ENCODE measurements at places on chromosomes 2 and 18.

GRCh38 chr2:83069724-83070123 is 1389.4 kb downstream of the SUCLG1 start:
- no peak for DNase-seq

DNA sequence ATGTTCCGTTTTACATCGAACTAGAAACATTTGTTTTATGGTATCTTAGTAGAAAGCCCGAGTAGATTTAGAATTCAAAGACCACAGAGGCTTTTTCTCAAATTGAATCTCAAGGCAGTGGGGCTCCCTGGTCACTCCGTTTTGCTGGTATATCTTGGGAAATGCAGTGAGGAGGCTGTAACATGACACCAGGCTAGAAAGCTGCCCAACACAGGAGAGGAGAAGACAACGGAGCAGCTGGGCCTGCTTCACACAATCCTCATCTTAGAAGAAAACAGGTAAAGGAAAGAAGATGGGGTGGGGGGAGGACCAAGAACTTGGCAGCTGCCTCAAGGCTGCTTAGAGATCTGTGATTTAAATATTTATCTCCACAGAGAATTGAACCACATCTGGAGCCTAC is 38.3 kb upstream of the EPB41L3 start:
- DNase-seq, result no peak

DNA sequence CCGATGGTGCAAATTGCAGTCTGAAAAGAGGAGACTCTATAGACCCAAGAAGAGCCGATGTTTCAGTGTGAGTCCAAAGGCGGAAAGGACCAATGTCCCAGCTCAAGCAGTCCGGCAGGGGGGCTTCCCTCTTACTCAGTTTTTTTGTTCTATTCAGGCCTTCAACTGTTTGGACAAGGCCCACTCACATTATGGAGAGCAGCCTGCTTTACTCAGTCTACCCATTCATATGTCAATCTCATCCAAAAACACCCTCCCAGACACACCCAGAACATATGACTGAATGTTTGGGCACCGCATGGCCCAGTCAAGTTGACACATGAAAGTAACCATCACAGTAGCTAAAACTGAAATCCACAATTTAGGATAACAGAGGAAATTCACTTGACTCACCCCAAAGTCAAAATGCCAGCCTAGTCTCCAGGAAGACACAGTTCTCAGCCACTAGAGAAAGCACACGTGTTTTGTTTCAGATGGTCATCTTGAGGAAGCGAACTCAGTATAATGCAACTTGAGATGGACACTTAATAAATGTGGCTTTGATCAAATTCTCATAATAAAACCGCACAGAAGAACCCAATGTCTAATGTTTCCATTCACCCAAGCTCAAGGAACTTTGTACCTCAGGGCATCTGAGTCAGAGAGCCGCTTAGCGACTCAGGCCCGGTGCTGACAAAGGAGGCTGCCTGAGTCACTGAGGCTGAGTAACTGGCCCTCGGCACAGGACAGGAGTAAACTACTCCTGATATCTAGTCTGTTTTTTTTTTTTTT is 2.4 kb downstream of the FHL2 start:
- DNase-seq, result no peak

DNA sequence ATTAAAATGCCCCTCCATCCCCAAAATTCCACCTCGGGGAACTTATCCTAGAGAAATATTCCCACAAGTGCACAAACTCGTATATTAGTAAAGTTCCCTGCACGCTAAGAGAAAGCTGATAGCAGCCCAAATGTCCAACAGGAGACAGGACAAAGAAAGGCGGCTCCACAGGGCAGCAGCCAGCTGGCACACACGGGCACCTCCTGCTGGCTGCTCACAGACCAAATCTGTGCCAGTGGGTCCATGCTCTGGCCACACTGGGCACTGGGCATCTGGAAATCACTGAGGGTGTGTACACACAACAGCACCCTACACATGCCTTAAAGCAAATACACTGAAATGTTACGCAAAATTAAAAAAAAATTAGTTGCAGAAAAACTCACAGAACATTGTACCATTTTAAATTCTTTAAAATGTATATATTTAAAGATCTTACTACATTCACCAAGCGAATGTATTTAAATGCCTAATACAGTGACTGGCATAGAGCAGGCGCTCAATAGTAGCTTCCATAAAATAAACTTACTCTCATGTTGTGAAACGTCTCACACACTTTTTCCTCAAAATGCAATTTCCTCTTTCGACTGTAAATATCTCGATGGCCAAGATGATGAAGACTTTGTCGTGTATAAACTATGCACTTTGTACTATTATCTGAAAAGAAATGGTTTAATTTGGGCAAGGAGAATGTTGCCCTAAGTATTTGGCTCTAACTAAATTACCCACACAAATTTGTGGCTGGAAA is 19.4 kb downstream of the ZNF516 start:
- DNase-seq, result peak; percentile 64

- no peak for DNase-seq
Observed at GRCh38 chr2:77831898-77832297, 309.7 kb upstream of the LRRTM4 start.

DNA sequence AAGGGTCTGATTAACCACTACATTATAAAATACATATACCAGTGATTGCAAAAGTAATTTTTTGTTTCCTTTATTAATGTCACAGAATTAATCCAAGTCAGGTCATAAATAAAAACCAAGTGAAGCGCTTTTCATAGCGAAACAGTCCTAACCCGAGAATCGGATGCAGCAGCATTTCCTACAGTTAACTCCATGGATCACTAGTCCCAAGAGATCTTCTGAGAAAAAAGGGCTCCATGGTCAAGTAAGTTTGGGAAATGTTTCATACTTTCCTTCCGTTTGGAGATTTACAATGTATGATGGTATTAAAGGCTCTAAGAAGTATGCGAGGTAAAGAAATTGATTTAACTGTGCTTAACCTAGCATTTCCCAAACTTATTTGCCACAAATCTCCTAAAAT is 85.2 kb downstream of the NOL10 start:
- no peak for DNase-seq

DNA sequence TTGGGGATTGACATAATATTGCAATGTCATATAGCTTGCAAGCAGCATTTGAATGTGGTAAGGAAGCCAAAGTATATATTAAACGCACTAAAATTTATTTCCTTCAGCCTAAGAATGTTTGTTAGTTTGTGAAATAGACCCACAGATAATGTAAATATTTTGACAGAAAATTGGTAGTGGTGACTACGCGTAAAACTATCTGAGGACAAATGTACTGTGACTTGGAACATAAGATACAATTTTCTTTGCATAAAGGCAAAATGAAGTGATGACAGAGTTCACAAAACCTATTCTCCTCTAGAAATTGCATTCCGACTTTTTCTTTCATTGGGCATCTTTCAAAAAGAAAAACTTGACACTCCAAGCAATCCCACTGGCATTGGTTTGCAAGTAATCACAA is 411.1 kb upstream of the LRATD1 start:
- no peak for DNase-seq

GRCh38 chr2:156399950-156400705 is 36.1 kb upstream of the GPD2 start:
- DNase-seq, result peak; percentile 60

DNA sequence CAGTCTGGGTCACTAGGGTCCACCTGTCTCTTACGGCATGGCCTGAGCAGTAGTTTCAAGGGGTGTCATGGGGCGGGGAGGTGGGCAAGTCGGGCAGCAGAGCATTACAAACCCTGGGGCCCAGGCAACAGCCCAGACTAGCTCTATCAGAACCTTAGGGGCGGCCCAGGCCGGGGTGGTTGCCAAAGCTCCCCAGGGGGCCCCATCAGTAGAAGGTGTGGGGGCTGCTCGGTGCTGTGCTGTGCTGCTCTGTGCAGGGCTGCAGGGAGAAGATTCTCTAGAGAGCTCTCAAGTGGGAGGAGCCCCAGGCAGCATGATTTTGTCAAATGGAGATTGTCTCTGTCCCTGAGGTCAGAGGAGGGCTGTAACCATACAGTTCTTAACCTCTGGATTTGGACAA is 36.4 kb upstream of the SLC14A1 start:
- peak; percentile 90 for DNase-seq

DNA sequence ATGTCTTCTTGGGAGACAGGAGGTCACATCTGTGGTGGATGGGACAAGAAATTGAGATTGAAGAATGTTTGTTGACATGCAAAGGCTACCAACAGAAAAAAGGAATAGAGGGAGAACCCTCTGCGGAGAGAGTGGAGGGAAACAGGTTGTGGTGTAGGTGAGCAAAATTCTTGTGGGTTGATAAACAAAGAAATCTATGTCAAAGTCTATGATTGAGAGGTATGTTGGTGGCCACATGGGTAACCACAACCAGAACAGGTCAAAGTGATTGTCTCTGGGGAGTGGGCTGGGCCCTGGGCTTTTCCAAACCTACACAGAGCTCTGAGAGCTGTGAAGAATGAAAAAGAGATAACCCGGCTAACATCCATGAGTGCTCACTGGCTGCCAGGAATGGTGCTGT is 62.8 kb upstream of the NCK2 start:
- no peak for DNase-seq

Data from NB4 (cell line).